ENCODE measurements at places on chromosomes 13 and 19. TPM values are rescaled to one million over a fixed set of nuclear protein-coding genes. Genes with fewer than 3 reads are reported as not detected.
A peak's percentile ranks its signal among the peaks of the same experiment; 100 is the strongest.

Gene CEACAM4
- not detected for total RNA-seq

Gene TSSK6
- total RNA-seq, result 1.3 TPM

Gene CASP14
- total RNA-seq, result not detected

Gene CEACAM3
- total RNA-seq, result not detected

Gene BLVRB
- 201 TPM for total RNA-seq

DNA sequence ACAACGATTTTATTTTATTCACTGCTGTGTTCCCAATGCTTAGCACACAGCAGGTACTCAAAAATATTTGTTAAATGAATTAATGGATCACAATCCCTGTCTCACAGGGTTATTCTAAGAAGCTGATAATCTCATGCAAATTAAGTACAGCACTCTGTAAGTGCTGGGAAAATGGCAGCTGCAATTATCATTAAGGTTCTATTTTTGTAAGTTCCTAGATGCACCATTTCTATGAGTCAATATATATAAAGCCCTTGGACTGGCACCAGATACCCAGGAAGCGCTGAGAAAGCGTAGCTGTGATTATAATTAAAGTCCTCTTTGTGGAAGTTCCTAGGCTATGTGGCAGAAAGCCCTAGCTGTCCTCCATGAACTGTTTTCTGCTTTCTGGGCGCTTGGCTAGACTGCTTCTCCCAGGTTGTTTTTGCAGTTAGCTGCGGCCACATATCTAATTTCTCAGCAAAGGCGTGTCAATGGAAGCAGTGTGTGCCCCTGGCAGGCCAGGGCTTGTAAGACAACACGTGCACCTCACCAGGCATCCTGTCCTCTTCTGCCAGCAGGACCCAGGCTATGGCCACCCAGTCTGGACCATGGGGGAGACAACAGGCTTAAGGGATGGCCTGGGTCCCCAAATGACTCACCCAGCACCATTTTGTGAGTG lies 5.2 kb upstream of the SRRM5 start:
- no peak for DNase-seq

GRCh38 chr19:54551950-54552912 lies 21.4 kb upstream of the LILRA2 start:
- no peak for DNase-seq

GRCh38 chr13:31036731-31037695 lies 104.6 kb downstream of the TEX26 start:
- no peak for DNase-seq

- no peak for DNase-seq
These were observed 58.7 kb downstream of the RNF17 start for GRCh38 chr13:24822640-24823039.

GRCh38 chr19:1173845-1174809 lies at the start of gene SBNO2:
SBNO2 (minus strand) TSS chr19:1174268; CDS start chr19:1154276, 19,992 bp downstream.
- DNase-seq, result peak; percentile 77

DNA sequence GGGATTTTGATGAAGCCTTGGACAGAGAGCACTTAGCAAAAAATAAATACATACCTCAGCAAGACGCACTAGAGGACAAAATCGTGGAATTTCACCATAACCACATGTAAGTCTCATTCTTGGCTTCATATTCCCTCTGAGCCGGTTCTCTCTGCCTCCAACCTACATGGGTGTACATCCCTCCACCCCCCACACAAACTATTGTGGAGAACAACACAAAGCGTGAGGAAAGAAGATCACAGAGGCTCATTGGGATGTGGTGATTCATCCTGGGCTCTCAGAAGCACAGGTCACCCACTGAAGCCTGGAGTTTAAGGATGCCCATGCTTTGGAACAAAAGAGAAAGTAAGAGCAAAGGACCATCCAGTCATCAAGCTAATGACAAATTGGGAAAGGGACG lies 192.2 kb downstream of the STK24 start:
- DNase-seq, result no peak

DNA sequence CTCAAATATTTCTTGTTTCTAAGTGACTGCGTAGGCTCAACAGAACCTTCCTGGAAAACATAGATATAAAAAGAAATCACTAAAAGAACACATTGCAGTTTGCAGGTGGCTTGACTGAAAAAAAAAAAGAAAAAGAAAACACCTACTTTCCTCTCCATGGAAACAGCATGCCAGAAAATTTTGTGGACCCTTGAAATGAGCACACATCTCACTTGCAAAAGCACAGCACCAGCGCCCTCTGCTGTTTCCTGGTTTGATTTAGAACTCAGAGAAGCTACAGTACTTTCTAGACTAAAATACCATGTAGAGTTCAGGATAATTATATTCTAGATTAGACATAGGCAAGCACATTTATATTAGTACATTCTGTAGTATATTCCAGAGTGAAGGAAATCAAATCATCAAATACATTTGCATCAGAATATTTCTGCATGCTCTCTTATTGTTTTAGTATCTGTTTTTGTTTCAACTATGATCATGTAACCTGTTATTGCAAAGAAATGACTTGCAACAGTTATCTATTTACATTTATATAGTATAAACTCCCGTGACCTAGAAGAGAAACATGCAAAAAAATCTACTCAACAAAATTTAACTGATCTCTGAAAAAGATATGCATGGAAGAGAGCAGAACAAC lies 22.3 kb upstream of the XPO4 start:
- DNase-seq, result peak; percentile 94

DNA sequence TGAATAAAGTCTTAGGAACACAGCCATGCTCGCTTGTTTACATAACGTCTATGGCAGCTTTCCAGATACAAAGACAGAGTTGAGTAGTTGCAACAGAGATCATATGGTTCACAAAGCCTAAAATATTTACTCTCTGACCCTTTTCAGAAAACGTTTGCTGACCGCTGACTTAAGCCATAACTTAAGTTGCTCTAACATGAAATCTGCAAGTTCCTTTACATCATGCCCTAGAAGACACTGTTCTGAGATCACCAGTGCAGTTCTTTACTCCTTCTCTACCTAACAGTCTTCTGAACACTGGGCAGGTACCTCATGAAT lies 166.4 kb downstream of the DCLK1 start:
- no peak for DNase-seq

GRCh38 chr19:43725468-43725867 lies 9.6 kb downstream of the IRGC start:
- no peak for DNase-seq

- peak; percentile 63 for DNase-seq
These were observed 4.3 kb downstream of the HPN start for GRCh38 chr19:35045667-35046300.

- DNase-seq, result peak; percentile 71
These were observed 665 bp downstream of the GPX4 start for GRCh38 chr19:1104311-1105007.

GRCh38 chr19:35595928-35596327 lies 10.0 kb downstream of the PMIS2 start:
- DNase-seq, result no peak

GRCh38 chr13:50071379-50071778 lies 56.1 kb downstream of the KCNRG start:
- DNase-seq, result no peak

DNA sequence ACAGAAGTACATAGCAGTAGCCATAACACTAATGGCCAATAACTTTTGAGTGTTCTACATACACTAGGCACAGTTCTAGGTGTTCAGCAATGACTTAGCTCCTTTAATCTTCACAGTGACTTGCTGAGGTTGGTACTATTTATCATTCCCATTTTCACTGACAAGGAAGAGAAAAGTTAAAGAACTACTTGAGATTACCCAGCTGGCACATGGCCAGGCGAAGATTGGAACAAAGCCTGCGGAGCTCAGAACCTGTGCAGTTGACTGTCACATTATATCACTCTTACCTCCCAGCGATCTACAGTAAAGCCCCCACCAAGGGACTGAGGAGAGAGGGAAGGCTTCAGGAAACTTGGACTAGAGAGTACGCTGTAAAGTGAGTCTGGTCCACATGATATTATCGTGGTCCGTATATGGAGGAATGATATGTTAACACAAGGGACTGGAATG lies 42.4 kb upstream of the WDFY2 start:
- DNase-seq, result peak; percentile 64

GRCh38 chr13:48783181-48783630 lies 129.5 kb downstream of the CYSLTR2 start:
- peak; percentile 56 for DNase-seq

- DNase-seq, result no peak
These were observed 5.2 kb downstream of the UBXN6 start for GRCh38 chr19:4452230-4452990.

DNA sequence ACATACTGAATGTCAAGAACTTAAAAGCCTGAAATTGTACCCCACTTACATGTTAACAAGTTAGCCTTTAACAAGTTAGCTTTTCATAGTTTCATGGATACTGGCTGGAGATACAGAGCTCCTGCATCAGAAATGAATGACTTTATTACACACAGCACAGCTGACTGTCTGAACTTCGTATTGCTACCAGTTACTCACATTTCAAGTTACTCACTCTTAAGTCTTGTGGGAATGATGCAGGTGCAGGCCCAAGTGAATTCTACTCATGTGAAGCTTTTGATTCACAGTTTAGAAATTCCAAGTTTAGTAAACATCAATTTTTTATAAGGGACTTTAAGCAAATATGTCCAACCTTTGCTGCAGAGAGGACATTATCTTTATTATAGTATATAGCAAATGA lies 762.2 kb upstream of the PRR20A start:
- no peak for DNase-seq

- DNase-seq, result no peak
These were observed 8.4 kb downstream of the MED16 start for GRCh38 chr19:884420-885211.

DNA sequence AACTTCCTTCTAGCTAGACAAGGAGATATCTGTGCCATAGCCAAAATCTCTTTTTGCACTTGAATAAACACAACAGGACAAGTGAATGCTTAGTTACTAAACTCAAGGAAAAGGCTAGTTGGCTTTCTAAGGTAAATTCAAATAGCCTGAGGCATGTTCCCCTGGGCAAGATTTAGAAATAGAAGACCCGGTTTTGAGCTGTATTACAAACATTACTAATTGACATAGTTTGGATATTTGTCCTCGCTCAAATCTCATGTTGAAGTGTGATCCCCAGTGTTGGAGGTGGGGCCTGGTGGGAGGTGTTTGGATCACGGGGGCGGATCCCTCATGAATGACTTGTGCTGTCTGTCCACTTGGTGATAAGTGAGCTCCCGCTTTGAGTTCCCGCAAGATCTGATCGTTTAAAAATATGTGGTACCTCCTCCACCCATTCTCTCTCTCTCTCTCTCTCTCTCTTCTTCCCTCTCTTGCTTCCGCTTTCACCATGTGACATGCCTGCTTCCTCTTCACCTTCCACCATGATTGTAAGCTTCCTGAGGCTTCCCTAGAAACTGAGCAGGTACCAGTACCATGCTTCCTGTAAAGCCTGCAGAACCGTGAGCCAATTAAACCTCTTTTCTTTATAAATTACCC lies 3.9 kb upstream of the KBTBD6 start:
- no peak for DNase-seq

- no peak for DNase-seq
These were observed at the start of gene ZNF730 for GRCh38 chr19:23116802-23117571. ZNF730 (plus strand) TSS chr19:23117025; CDS start chr19:23117174, 149 bp downstream.

DNA sequence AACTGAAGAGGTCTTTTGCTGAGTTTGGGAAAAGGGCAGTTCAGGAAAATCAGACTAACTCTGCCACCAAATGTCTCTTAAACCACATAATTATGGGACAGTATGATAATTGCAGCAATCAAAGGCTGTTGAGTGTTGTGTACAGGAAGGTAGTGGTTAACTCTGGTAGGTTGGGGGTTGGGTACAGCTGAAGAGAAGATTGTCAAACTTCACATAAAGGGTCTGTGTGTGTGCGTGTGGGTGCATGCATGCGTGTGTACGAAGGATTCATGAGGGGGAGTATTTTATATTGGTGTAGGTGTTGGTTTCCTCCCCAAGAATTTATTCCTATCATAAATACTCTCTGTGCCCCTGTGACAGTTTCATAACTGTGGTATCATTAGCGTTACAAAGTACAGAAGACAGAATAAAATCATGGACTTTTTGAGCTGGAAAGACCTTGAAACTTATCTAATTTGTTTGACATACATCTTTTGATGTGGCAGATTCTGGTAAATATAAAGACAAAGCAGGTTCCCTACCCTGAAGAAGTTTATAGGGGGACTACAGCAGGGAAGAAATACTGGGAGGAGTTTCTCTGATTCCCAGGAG lies 94.1 kb downstream of the PCCA start:
- no peak for DNase-seq

GRCh38 chr19:18699403-18700054 lies 16.0 kb downstream of the CRTC1 start:
- no peak for DNase-seq

DNA sequence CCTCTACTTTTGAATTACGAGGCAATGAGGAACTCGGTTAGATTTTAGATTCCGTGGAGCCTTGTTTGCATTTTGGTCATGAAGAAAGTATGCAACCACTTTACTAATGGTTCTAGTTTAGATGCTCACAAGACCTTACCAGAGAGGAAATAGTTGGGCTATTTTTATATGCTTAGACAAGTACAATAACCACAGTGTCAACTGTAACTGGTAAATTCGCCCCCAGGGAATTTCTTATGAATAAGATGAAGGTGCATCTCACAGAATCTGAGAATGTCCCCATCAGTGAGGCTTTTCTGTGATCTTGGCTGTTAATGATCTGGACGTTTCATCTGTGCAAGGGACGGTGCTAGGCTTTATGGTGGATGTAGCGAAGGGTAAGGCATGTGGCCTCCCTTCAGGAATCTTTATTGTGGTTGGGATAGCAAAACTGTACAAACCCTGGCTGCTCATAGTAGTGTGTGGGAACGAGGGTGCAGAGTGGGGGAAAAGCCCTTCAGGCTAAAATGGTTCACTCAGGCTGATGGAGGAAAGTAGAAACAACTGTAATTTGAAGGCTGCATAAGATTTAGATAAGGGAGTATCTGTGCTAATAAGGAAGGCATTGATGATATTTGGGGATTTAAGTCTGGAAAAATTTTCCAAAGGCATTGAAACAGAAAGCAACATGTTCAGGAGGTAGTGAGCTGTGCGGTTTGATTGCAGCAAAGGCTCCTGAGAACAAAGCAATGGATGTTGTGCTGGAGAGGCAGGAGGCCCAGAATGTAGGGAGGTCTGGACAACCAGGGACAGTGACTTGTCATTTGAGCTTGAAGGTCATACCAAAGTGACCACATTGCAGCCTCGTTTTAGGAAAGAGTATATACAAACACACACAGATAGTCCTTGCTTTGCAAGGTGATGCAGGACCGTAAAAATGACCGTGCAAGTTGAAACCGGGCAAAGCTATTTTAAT lies 28.4 kb downstream of the UBAC2 start:
- DNase-seq, result no peak

DNA sequence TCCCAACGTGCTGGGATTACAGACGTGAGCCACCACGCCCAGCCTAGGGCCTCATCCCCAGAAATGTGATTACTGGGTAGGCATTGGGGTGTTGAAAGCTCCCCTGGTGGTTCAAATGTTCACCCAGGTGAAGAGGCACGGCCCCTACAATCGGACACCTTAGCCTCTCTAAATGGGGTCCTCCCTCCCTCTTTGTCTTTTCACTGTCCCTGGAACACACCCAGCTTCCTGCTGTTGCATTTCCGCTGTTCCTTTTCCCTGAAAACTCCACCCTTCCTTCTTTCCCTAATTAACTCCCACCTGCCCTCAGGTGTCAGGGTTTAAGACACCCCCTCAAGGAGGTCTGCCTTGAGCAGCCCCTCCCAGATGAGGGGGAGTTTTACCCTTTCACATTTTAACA lies 3.6 kb upstream of the PRODH2 start:
- no peak for DNase-seq

GRCh38 chr19:10259162-10259905 lies 7.3 kb downstream of the MRPL4 start:
- peak; percentile 79 for DNase-seq

- peak; percentile 88 for DNase-seq
These were observed at the start of gene ZNF266 for GRCh38 chr19:9435279-9436268. ZNF266 (minus strand) TSS chr19:9435573; CDS start chr19:9420089, 15,484 bp downstream.

- no peak for DNase-seq
These were observed 15.1 kb downstream of the NFKBID start for GRCh38 chr19:35885225-35885738.

GRCh38 chr13:43725460-43725859 lies 61.3 kb downstream of the ENOX1 start:
- DNase-seq, result no peak
